ENCODE measurements at places on chromosomes 11 and 22.
A peak's percentile ranks its signal among the peaks of the same experiment; 100 is the strongest.

DNA sequence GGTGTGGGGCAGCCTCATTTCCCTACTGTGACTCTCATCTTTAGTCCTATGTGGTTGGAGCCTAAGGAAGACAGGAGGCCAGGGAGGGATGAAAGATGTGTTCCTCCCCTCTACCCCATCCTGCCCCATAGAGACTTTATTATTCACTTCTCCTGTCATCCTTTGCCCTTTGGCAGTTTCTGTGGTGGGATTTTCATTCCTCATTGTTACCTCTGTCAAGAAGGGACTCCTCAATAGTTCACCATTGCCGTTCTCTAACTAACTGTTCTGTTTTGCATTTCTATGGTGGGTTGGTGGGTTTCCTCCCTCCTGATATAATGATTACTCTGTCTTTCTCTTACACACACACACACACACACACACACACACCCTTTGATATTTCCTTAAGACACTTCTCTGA lies 202.3 kb downstream of the DSCAML1 start:
- no peak for DNase-seq

- no peak for DNase-seq
Observed at GRCh38 chr11:60221692-60222091, 21.2 kb downstream of the MS4A4E start.

DNA sequence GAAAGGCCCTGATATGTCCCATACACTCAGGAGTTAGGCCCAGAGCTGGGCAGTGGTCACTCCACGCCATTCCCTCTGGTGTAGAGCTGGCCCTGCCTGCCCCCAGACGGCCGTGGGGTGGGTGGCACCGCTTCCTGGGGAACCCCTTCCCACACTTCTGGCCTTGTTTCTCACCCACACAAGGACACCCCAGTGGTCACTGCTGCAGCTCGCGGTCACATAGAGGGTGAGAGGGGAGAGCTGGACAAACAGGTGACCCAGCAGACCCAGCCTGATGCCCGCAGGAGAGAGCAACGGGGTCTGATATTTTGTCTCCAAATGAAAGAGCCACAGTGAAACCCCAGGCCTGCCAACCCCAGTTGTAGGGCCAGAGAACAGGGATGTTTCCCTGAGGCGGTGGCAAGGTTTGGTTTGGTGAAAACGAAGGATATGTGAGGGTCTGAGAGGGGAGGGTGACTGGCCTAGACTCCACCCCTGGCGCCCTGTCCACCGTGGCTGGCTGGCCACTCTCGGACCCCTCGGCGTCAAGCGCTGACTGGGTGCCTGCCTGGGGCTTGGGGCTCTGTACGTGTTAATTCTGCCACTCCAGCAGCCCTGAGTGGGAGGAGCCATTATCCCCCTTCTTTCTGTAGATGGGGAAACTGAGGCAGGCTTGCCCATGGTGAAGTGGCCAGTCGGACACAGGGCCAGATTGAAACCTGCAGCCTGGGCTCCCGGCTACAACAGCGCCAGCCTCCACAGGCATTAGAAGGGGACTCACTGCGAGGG lies 71.0 kb upstream of the PPARA start:
- DNase-seq: no peak

GRCh38 chr11:119180729-119181676 lies 4.3 kb upstream of the NHERF4 start:
- no peak for DNase-seq

DNA sequence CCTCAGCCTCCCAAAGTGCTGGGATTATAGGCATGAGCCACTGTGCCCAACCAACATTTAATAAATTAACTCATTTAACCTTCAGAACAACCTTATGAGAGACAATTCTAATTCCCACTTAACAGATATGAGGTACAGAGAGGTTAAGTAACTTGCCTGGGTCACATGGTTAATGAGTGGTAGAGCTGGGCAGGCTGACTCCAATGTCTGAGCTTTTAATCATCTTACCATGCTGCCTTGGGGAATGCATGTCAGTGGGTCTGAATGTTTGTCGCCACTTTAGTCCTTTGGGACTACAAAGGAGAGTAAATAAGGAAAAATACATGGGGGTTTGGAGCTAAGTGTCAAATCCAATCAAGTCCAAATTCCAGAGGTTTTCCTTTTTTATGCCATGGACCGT lies 11.2 kb upstream of the PIK3C2A start:
- DNase-seq: no peak

DNA sequence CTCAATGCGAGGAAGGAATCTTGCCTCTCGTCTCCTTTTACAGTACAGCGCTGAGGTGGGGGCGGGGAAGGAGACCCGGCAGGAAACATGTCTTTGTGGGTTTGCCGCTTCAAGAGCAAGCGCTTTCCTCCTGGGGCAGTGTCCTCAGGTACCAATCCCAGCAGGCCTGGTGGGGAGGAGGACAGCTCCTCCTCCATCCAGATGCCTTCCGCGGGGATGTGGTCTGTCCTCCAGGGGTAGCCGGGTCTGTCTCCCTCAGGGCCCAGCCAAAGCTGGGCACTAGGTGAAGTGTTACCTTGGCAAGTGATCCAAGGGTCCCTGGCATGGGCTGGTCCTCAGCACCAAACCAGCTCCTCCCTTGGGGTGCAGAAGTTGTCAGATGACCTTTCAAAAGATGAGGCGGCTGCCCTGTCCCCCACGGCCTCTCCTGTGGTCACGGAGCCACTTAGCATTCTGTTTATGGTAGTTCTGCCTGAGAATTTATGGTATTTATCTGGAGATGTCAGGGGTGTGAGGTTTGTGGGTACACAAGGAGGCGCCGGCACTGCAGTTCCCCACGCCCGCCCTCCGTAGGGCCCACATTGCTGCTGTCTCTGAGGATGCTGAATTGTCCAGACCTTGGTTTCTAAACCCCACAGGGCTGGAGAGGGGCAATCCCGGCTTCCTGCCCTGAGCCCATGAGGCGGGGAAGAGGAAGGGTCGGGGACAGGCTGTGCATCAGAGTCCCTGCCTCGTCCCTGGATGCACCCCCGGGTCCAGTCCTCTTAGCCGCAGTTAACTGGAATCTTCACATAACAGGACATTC lies 93.5 kb upstream of the ANO1 start:
- no peak for DNase-seq

GRCh38 chr11:68025047-68025446 lies 5.4 kb upstream of the NDUFS8 start:
- no peak for DNase-seq

DNA sequence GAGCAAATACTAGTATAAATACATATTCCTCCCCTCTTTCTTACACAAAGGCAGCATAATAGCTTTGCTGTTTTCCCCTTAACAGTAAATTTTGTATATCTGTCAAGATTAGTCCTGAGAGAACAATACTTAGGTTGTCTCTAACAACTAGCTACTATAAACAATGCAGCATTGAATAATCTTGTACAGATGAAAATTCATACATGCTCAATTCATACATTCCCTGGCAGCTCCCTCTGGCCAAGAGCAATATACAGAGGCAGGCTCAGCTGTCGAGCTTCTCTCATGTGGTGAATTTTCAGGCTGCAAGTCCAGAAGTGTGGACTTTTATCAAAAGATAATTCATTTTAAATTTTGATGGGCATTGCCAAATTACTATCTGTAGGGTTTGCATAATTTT lies 81.2 kb upstream of the PTH start:
- no peak for DNase-seq

GRCh38 chr11:118157186-118157895 lies 4.7 kb upstream of the SCN4B start:
- DNase-seq: no peak

- no peak for DNase-seq
Observed at GRCh38 chr22:38109371-38110001, 998 bp downstream of the BAIAP2L2 start.

- DNase-seq: no peak
Observed at GRCh38 chr22:31269892-31270579, 22.3 kb downstream of the PIK3IP1 start.

GRCh38 chr22:23180301-23180892 lies at the start of gene BCR:
BCR (plus strand) TSS chr22:23180509; CDS start chr22:23180961, 452 bp downstream.
- DNase-seq: peak; percentile 41

- peak; percentile 64 for DNase-seq
Observed at GRCh38 chr22:45671783-45672563, at the start of gene ATXN10. ATXN10 (plus strand) TSS chr22:45671834; CDS start chr22:45672064, 230 bp downstream.

Measured in stimulated activated CD8-positive, alpha-beta memory T cell treated with anti-CD3 and anti-CD28 coated beads, Interleukin-2, amount 100 ng/mL, for 48 hours (primary cell).